ENCODE measurements at places on chromosomes 16 and 17.

DNA sequence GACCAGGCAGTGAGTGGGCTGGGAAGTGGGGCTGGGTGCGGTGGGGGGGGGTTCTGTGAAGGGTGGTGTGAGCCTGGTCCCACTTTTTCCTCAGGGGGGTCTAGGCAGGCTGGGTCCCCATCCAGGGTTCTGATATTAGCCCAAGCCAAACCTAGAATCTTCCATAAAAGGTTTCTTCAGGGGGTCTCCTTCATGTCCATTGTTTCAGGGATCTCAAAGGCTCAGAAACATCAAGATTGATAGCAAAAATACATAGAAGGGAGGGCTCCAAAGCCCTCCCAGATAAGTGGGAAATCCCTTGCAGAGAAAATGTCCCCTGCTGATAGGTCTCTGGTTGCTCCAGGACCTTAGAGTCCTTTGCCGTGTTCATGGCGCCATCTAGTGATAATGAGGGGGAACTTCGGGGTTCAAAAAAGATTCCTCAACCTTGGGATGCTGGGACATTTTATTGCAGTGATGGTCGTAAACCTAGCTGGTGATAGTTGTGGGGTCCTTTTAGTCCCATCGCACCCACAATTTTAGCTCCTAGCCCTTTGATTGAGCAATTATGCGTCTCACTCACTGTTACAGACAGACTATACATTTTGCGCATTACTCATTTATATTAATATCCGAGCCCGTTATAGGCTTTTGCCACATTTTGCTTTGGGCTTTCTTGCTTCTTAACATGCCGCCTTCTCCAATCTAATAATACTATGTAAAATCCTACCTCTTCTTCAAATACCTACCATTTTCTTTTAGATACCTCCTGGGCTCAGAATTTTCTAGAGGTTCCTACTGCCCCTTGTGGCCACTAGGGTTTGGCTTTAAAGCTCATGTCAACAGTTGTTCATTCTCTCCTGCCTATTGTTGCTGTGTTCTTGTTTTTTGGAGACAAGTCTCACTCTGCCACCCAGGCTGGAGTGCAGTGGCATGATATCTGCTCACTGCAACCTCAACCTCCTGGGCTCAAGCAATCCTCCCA, 35.1 kb downstream of the IGF2BP1 start:
- DNase-seq = no peak

DNA sequence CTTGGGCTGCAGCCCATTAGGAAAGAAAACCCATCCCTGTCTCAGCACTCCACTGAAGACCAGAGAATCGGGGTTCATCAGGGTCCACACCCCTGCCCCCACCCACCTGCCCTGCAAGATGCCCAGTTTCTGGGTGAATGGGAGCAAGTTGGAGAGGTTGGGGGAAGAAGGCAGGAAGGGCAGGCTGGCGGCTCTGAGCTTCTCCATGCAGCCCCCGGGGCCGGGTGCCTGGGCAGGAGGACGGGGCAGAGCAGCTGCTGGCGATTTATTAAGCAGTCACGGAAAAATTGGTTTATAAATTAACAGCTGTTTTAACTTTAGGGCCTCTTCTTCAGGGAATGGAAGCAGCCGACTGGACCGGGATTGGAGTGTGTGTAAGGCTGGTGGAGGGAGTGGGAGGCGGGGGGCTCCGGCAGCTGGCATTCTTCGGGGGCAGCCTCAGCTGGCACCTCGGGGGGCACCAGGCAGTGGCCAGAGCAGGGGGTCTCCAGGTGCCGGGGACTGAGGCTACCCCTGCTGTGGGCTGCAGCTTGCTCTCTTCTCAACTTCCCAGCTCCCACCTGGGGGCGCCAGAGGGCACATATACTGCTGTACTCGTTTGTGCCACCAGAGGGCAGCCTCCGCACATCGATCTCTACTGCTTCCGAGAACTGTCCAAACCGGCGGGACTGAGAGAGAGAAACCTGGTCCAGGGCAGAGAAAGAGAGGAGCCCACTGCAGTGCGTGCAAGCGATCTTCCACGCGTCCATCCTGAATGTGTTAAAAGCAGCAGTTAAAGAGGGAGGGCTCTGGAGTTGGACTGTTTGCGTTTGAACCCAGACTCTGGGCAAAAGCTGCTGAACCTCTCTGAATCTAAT, 5.0 kb upstream of the PPP1R1B start:
- peak; percentile 85 for DNase-seq

DNA sequence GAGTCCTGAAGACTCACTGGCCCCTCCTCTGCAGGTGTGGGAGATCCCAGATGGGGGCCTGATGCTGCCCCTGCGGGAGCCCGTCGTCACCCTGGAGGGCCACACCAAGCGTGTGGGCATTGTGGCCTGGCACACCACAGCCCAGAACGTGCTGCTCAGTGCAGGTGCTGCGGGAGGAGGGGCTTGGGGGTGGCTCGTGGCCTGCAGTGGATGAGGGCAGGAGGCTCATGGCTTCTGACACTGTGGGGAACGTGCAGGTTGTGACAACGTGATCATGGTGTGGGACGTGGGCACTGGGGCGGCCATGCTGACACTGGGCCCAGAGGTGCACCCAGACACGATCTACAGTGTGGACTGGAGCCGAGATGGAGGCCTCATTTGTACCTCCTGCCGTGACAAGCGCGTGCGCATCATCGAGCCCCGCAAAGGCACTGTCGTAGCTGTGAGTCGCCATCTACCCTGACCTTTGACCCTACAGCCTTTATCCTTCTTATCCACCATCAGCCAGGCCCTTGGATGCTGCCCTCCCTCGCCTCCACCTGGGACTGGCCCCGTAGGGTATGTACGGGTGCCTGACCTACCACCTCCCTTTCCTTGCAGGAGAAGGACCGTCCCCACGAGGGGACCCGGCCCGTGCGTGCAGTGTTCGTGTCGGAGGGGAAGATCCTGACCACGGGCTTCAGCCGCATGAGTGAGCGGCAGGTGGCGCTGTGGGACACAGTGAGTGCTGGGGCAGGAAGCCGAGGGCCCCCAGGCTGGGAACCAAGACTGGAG, 3.6 kb downstream of the CORO1A start:
- DNase-seq = peak; percentile 85

- DNase-seq = no peak
Observed at GRCh38 chr16:66649636-66650205, 45.2 kb downstream of the CMTM3 start.

- no peak for DNase-seq
Observed at GRCh38 chr17:27466376-27466742, 10.1 kb downstream of the KSR1 start.

DNA sequence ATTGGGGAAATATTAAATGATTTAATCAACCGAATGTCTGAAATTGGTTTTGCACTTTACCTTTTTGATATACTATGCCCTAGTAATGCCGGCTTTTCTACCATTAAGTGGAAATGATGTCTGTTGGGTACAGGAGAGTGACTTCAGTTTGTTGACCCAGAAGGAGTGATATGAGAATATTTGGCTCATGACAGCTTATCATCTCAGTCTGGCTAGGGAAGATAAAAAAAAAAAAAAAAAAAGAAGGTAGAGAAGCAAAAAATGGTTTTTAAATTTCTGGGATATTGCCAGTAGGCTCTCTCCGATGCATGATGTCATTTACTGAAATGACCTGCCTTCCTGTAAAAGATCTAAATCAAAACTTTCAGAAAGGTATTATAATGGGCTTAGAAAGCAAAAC, 69.0 kb downstream of the CNTNAP4 start:
- no peak for DNase-seq

DNA sequence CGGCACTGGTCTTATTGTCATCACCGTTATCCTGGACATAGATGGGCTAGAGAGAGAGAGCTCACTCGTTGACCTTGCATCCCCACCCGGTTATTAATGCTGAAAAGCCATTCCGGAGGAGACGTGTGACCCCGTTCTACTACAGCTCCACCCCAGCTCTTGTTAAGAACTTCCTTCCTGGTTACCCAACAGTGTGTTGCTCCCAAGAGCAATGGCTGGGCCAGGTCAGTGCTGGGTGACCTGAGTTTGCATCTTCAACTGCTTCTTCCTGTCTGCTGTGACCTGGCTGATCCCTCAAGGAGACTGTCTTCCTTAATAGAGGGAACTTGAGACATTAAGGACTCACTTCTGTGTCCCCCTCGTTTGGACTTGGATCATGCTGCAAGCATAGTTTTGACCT, 96.1 kb upstream of the SDK2 start:
- no peak for DNase-seq

Measured in stimulated activated CD4-positive, alpha-beta T cell treated with anti-CD3 and anti-CD28 coated beads, TNF-alpha, amount 100 ng/mL, for 24 hours (primary cell).